ENCODE measurements at places on chromosomes 1 and 21. TPM values are rescaled to one million over a fixed set of nuclear protein-coding genes. Genes with fewer than 3 reads are reported as not detected.

Gene ANKRD34A
- total RNA-seq = under 0.01 TPM

Gene S100A9
- 735 TPM for total RNA-seq

Gene RGS5
- total RNA-seq = 6.0 TPM

Gene KCNK2
- 1.3 TPM for total RNA-seq

Gene AUNIP
- total RNA-seq = 2.4 TPM

- DNase-seq = peak; percentile 67
These were observed 241.3 kb downstream of the PLA2G4A start for GRCh38 chr1:187070076-187070475.

- peak; percentile 62 for DNase-seq
These were observed 14.7 kb downstream of the MSH4 start for GRCh38 chr1:75811211-75811981.

DNA sequence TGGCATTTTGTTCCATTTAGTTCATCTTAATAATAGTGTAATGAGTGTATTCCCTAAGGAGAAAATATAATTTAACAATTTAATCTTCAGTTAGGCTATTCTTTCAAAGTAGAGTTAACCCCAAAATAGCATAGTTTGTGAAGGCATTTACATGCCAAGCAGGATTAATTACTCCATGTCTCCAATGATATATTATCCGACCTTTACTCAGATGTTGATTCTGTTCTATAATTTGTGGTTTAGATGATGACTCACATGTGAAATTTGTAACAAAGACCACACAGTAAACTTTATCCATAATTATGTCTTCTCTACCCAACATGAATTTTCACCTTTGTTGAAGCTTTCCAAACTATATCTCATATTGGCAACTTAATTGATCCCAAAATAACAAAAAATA lies 2065.2 kb downstream of the MRPL39 start:
- no peak for DNase-seq

DNA sequence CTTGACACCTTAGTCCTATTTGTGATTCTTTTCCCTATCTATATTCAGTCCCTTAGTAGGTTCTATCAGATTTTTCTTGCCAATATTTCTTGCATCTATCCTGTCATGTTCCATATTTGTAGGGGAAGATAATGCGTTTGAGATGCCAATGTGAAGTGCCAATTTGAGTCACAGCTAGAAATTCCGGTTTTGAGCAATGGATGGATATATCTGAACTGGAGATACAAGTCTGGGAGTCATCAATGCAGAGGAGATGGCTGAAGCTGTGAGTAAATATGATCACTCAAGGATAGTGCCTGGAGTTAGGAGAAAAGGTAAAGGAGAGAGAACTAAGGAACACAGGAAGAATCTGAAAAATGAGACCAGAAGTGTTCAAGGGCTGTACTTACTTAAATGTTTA lies 93.8 kb downstream of the COQ8A start:
- DNase-seq = peak; percentile 34

DNA sequence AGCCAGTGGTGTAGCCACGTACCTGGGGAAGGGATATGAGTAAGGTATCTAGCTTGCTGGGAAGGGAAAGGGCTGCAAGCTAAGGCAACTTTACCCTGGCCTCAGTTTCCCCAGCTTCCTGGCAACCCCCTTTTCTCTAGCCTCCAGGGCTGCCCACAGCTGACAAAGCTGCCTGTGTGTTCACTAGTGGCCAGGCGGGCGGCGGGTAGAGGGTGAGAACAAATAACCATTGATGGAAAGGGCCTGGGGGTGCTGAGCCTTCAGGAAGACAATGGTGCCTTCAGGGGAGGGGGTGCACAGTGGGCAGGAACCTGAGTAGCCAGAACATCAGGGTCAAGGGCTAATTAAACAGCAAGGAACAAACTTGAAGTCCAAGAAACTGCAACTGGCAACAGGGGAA lies 6.1 kb downstream of the CERS2 start:
- DNase-seq = no peak
